ENCODE measurements at places on chromosomes 11 and 22.

- no peak for DNase-seq
Observed at GRCh38 chr11:35855671-35856070, 88.2 kb upstream of the LDLRAD3 start.

DNA sequence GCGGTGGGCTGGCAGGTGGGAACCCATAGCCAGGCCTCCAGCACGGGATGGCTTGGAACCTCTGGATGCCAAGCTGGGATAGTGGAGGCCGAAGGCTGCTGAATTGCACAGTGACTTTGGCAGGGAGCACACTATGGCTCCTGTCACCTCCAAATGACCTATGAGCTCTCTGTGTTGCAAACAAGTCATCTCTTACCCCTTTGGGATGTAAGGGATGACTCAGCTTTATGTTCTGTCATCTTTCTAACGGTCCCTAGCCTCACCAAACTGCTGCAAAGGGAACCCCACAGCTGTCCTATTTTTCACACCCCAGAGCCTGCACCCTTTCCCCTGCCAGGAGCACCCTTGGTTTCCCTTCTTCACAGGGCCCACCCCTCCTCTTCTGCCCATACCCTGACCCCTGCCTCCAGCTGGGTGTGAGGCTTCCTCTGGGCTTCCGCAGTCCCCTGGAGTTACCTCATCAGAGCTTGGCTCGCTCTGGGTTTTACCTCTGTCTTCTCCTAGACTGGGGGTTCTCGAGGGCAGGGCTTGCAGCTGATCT is 2.7 kb upstream of the SCUBE1 start:
- no peak for DNase-seq

- DNase-seq, result no peak
Observed at GRCh38 chr22:42294034-42294985, 23.9 kb upstream of the TCF20 start.

- DNase-seq, result no peak
Observed at GRCh38 chr11:107413352-107413751, 44.3 kb downstream of the CWF19L2 start.

DNA sequence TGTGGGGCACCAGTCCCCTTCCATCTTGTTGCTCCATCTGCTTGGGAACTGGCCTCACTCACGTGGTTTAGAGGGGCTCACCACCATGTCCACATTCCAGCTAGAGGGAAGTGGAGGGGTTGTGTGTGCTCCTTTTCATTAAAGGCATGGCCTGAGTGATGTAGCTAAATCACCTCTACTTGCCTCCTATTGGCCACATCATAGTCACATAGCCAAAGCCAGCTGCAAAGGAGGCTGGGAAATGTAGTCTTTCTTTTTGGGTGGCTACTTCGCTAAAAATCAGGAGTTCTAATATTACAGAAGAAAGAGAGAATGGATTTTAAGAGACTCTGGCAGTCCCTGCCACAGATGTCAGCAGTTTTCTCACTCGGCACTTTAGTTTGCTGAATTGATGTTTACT is 63.0 kb upstream of the ALX4 start:
- no peak for DNase-seq

Measured in NCI-H1436 treated with DMSO at 0.1 percent for 48 hours (cell line).